ENCODE measurements at places on chromosomes 13 and 19.

GRCh38 chr13:60261432-60262351 is 98.0 kb upstream of the DIAPH3 start:
- DNase-seq, result no peak

DNA sequence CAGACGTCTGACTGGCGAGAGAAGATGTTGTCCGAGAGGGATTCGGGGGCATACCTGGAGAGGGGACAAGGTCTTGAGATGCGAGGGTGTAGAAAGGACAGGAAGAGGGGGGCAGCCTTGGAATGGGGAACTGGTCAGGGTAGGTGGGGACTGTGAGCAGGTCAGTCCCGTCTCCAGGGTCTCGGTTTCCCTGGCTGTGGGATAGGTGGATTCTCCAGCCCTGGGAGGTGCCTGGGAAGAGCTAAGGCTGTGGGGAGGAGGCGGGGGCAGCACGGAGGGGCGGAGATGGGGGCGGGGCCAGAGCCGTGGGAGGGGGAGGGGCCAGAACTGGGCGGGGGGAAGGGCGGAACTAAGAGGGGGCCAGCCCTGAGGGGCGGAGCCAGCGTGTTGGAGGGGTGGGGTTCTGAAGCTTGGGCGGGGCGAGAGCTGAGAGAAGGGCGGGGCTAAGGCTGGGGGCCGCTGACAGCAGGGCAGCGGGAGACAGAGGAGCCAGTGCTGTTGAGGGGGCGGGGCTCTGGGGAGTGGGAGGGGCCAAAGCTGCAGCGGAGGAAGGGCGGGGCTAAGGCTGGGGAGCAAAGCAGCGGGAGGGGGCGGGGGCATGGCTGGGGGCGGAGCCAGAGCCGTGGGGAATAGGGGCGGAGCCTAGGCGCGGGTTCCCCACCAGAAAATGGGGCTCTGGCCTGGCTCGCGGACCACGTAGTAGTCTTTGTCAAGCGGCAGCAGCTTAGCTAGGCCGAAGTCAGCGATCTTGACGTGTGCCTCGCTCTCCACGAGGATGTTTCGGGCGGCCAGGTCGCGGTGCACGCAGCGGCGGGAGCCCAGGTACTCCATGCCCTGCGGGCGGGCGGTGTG is 9.5 kb upstream of the INSL3 start:
- peak; percentile 87 for DNase-seq

DNA sequence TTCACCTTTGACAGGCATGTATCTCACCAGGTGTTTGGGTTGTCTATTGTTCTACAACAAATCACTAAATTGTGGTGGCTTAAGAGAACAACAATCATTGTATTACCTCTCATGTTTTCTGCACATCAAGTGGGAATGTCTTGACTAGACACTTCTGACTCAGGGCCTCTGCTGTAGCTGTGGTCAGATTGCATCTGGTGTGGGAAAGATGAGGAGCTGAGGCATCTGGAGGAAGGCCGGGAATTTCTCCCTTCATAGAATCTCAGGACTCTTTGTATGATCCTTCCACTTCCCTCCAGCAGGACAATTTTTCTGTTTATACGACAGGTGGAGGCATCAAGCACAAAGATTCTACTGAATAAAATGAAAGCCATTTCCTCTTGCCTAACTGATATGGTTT is 511.8 kb upstream of the NBEA start:
- no peak for DNase-seq

DNA sequence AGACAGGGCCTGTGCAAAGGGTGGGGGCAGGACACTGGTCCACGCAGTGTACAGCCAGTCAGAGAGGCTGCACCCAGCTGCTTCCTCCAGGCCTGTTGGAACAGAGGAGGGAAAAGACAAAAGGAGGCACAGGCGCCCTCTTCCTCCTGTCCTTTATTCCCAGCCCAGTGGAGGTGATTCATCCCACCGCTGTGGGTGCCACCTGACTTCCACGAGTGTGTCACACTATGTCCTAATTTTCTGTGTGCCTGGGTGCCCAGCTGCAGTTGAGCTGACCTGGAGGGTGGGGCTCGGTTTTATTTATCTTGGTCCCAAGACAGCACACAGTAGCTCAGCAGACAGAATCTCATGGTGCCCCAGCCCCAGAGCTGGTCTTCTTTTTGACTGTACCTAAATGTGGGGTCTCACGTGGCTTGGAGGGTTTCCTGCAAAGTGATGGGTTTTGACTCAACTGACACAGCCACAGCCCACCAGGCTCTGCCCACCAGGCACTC is 9.0 kb downstream of the EPS15L1 start:
- no peak for DNase-seq

DNA sequence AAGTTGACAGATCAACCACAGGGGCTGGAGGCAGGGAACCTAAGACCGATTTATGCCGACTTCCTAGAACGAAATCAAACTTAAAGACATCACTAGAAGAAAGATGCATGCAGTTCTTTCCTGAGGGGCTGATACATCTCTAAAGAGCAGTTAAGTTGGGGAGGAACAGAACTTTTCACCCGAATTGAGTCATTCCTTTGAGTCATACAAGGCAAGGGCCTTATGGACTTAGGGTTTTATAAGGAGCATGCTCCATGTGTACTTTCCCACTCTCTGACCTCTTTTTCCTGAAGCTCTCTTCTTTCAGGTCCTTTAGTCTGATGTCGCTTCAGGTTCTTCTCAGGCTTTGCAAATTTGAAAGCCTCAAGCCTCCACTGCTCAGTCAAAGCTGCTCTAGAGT is 7.9 kb upstream of the FBXL3 start:
- DNase-seq, result no peak

GRCh38 chr13:59342400-59342799 is 821.3 kb downstream of the DIAPH3 start:
- no peak for DNase-seq

DNA sequence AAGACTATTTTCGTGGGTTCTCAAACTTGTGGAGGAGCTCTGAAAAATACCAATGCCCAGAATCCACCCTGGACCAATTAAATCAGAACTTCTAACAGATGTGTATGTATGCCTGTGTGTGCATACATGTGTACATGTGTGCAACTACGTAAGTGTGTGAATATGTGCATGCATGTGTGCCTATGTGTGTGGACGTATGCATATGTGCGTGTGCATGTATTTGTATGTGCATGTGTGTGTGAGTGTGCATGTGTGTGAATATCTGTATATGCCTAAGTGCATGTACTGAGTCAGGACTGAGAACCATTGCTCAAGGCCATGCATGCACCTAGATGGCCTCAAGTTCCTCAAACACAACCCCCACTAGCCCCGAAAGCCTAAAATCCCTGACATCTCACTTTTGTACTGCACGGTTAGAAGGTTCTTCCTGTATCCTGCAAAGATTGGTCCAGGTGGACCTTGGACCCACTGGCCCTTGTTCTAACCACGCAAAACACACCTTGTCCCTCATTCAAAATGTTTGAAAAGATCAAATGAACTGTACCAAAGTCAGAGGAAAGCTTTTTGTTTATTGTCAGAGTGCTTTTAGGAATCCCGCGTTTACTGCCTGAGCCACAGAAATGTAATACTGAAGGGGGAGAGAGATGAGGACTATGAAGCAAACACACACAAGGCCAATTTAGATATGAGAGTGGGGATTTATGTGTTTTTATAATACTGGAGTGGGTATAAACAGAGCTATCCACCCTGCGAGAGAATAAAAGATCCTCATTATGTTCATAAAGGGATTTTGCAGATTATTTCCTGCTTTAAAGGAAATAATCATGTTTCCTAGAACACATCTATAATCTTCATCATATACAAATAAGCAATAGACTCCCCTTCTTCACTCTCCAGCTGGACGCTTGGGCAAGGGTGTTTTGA is 39.1 kb downstream of the LATS2 start:
- no peak for DNase-seq

- no peak for DNase-seq
Observed at GRCh38 chr13:112770504-112770903, 80.7 kb downstream of the ATP11A start.

DNA sequence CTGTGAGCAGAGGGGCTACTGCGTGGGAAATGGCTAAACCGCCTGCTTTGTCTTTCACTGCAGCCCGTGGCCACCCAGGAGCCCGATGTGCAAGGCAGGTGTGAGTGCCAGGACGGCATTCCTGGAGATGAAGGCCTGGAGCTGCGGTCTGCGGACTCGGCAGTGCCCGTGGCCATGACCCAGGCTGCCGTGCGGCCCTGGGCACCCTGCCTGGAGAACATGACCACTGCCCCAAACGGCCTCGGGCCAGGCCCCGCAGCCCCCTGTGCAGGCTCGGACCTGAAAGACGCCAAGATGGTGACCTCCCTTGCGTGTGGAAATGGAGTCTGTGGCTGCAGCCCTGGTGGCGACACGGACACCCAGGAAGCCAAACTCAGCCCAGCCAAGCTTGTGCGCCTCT is 62.2 kb downstream of the SPATA13 start:
- no peak for DNase-seq

DNA sequence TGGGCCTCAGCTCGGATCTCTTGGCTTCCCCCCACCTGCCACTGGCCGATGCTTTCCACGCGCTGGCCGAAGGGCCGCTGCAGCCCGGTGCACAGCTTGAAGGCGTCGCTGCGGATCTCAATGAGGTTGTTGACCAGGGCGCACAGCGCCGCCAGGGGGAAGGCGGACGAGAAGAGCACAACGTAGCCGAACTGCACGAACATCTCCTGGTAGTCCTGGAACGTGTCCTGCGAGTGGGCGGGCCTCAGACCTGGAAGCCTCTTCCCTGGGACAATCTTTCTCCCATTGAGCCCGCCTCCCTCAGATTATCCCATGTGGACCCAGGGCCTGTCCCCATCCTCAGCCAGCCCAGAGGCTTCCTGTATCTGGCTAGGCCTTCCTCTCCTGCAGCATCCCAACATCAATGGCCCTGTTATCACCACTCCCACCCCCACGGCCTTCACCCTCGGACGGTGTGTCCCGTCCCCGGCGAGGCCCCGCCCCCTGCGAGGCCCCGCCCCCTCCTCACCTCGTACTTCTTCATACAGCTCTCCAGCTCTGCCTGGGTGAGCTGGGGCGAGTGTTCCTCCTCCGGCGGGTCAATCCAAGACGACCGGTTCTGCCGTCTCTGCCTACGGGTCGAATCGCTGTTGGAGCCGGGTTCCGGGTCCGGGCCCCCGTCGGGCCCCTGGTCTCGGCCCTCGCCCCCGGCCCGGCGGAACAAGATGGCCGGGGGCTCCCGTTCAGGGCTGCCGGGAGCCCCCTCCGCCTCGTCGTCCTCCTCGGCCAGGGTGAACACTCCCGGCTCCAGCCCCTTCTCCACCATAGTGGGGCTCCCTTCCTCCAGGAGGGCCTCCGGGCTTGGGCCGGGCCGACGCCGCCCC is 6.8 kb downstream of the ANO8 start:
- DNase-seq, result no peak

DNA sequence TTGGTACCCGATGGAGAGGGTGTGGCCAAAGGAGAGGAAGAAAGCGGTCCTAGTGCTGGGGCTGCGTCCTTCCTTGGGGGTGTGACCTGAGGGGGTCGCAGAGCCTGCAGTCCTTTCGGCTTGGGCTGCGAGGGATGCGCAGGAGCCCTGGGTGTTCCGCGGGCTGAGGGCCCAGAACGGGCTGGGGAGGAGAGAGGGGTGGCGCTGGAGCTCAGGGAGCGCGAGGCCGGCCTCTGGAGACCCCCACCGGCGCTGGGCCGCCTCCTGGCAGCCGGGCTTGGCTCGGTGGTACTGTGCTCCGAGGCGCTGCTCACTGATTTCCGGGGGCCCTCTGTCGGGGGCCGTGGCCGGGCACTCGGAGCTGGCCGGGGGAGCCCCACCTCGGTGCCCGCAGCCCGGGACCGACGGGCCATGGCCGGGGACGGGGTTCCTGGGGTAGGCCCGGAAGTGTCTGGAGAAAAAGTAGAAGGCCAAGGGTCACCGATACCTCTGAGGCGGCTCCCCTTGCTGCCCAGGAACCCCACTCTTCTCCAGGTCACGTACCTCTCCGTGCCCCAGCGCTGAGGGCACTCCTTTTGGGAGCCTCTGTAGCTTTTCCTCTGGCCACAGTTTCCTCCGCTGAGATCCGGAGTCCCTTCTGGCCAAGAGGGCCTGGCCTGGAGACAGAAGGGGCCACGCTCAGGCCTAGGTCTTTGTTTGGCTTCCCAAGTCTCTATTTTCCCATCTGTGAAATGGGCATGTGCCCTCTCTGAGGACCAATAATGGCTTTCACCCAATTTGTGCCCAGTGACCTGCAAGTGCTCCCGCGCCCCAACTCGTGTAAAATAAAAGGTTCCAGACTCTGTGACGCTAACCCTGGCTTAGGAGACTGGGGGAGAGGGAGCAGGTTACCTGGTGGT is 1.6 kb downstream of the PRR36 start:
- DNase-seq, result no peak

DNA sequence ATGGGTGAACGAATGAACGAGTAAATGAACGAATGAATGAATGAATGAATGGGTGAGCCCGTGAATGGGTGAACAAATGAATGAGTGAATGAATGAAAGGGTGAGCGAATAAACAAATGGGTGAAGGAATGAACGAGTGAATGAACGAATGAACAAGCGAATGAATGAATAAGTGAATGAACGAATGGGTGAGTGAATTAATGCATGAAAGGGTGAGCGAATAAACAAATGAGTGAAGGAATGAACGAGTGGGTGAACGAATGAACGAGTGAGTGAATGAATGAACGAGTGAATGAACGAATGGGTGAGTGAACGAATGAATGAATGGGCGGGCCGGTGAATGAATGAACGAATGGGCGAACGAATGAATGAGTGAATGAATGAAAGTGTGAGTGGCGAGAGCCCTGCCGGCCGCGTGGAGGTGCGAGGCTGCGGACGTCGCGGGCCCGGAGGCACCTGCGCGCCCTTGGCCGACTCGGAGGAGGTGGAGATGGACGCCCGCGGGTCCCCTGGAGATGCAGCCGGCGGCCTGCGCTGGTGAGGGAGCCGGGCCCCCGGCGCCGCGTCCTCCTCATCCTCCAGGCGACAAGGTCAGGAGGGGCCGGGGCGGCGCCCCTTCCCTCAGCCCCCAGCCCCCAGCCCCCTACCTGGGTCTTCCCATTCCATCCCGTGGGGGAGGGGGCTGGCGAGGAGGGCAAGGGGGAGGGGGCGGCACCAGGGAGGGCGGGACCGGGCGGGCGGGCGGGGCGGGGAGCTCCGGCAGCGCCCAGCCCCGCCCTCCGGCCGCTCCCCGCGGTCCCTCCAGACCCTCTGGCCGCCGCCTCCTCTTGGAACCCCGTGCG is 15.4 kb downstream of the ANKRD24 start:
- no peak for DNase-seq

GRCh38 chr19:51807111-51807701 is 12.2 kb downstream of the FPR3 start:
- no peak for DNase-seq

GRCh38 chr13:39108783-39109182 is 70.5 kb downstream of the NHLRC3 start:
- no peak for DNase-seq

DNA sequence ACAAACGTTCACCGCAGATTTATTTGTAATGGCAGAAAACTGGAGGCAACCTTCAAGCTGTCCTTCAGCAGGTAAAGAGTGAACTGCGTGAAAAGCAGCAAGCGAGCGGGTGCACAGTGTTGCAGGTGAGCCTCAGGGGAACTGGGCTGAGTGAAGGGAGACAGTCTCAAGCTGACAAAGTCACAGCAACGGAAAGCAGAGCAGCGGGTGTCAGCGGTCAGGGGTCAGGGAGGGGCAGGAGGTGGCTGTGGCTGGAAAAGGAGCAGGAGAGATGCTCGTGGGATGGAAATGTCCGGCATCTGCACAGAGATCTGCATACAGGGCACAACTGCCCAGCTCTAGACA is 8.5 kb upstream of the RASA3 start:
- DNase-seq, result no peak

- peak; percentile 47 for DNase-seq
Observed at GRCh38 chr19:2391118-2391725, 31.2 kb downstream of the TMPRSS9 start.

- DNase-seq, result no peak
Observed at GRCh38 chr13:41196620-41197019, 2.3 kb upstream of the KBTBD7 start.
